Tracheal epithelial cell (primary cell): ENCODE measurements at places on chromosomes 16 and 17. TPM values are rescaled to one million over a fixed set of nuclear protein-coding genes. Genes with fewer than 3 reads are reported as not detected.

The DYNLL2 gene
- total RNA-seq, result 10.1 and 17.7 TPM in 2 replicates

The CMTM2 gene
- not detected in 2 replicates for total RNA-seq

The ASGR2 gene
- not detected in 2 replicates for total RNA-seq

The ADAD2 gene
- not detected in 2 replicates for total RNA-seq

The PLCG2 gene
- total RNA-seq, result 1.9 and 2.1 TPM in 2 replicates

The SPHK1 gene
- 55.6 and 304 TPM in 2 replicates for total RNA-seq

The CLEC10A gene
- not detected in 2 replicates for total RNA-seq

The HIC1 gene
- 3.0 and 3.6 TPM in 2 replicates for total RNA-seq

The FOXF1 gene
- not detected in 2 replicates for total RNA-seq

The SLC52A1 gene
- 0.48 and 1.7 TPM in 2 replicates for total RNA-seq

The RUNDC1 gene
- total RNA-seq, result 8.7 and 9.4 TPM in 2 replicates

The ABI3 gene
- total RNA-seq, result not detected in 2 replicates

The CD300LB gene
- total RNA-seq, result not detected in 2 replicates

The PPM1E gene
- total RNA-seq, result under 0.01 and 0.43 TPM in 2 replicates

The SOST gene
- total RNA-seq, result under 0.01 TPM in 1 of 2 replicates, not detected in the other

The KRT36 gene
- not detected in 2 replicates for total RNA-seq

The POLR2C gene
- 72.5 and 111 TPM in 2 replicates for total RNA-seq

The STX8 gene
- total RNA-seq, result 91.4 and 112 TPM in 2 replicates

The LMF1 gene
- 5.1 and 10.0 TPM in 2 replicates for total RNA-seq

The ROGDI gene
- total RNA-seq, result 15.3 and 20.7 TPM in 2 replicates

The CCL7 gene
- not detected in 2 replicates for total RNA-seq

The CCL1 gene
- not detected in 2 replicates for total RNA-seq

The PRSS53 gene
- total RNA-seq, result 0.64 and 0.96 TPM in 2 replicates

The CLEC18B gene
- 2.4 TPM in 1 of 2 replicates, not detected in the other for total RNA-seq

The C16orf87 gene
- 6.0 and 6.6 TPM in 2 replicates for total RNA-seq

The STUB1 gene
- total RNA-seq, result 145 and 166 TPM in 2 replicates

The NEUROD2 gene
- not detected in 2 replicates for total RNA-seq

The ZFPM1 gene
- 1.7 and 1.9 TPM in 2 replicates for total RNA-seq

The CALB2 gene
- total RNA-seq, result 0.48 and 2.1 TPM in 2 replicates
